Ascending aorta (tissue), 2 donors: ENCODE measurements at places on chromosomes 11 and 22.

GRCh38 chr11:60762851-60763691, 6.4 kb downstream of the MS4A15 start:
- DNase-seq, result no peak

DNA sequence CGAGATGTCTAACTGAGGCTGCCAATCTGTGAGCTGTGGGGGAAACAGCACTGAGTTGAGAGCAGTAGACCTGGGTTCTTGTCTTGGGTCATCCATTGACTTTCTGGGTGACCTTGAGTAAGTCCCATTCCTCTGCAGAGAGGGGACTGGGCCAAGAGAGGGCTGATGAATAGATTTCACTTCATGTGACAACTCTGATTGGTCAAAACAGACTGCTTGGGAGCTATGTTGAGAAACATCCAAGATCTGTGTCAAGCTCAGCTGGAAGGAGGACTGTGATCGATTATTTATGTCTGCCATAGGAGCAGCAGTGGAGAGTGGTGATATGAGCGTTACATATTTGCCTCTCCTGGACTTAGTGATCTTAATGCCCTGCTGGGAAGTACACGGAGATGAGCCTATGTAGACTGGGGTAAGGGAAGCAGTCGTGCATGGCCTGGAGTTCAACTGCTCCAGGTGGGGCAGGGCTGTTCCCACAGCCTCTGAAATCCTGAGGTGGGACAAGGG, 47.7 kb downstream of the OTOG start:
- no peak for DNase-seq

- DNase-seq, result no peak
These were observed 6.6 kb upstream of the FLI1 start for GRCh38 chr11:128687321-128687720.

DNA sequence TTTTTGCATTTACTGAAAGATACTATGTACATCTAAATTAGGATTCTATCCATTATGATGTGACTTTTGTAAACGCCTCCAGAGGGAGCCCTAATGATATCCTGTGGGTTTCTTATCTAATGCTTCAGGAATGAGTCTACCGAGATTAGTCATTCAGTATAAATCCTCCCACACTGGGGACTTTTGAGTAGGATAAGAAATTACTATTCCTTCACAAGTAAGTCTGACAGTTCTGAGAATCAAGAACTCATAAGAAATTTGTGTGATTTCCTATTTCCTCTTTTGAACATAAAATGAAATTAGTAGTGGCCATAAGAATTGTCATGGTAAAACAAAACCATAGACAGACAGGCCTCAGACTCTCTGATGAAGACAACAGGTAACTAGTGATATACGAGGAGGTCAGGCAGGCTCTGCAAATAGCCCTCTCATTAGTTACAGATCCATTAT, 10.0 kb upstream of the OR5M1 start:
- DNase-seq, result no peak

DNA sequence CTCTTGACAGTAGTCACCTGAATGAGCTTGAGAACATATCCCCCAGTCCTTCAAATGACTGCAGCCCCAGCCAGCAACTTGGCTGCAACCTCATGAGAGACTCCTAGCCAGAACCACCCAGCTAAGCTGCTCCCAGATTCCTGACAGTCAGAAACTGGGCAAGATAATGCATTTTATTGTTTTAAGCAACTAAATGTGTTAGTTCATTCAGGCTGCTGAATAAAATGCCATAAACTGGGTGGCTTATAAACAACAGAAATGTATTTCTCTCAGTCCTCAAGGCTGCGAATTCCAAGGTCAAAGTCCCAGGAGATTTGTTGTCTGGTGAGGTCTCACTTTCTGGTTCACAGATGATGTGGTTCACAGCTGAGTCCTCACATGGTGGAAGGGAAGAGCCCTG, 5.8 kb upstream of the PAMR1 start:
- no peak for DNase-seq

DNA sequence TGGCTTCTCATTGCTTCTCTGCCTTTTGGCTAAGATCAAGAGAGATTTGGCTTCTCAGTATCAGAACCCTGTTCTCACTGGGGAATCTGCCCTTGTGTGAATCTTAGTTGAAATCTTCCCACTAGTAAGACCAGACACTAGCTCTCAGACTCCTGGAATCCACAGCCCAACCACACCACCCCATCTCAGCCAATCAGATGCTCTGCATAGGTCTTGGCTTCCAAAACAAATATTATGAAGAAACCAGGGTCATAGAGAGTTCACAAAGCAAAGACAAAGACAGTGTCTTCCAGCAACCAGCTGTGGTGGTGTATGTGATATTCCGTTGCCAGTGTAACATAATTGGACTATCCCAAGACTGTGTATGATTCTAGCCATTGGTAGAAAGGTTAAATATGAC, 5.4 kb downstream of the OR8B12 start:
- no peak for DNase-seq

GRCh38 chr11:13054278-13054677, 45.2 kb downstream of the RASSF10 start:
- DNase-seq, result no peak

- no peak for DNase-seq
These were observed 2.7 kb upstream of the CPT1A start for GRCh38 chr11:68844376-68844775.
